Ecto neural progenitor cell (in vitro differentiated cells): ENCODE measurements at places on chromosomes 7 and 10.

DNA sequence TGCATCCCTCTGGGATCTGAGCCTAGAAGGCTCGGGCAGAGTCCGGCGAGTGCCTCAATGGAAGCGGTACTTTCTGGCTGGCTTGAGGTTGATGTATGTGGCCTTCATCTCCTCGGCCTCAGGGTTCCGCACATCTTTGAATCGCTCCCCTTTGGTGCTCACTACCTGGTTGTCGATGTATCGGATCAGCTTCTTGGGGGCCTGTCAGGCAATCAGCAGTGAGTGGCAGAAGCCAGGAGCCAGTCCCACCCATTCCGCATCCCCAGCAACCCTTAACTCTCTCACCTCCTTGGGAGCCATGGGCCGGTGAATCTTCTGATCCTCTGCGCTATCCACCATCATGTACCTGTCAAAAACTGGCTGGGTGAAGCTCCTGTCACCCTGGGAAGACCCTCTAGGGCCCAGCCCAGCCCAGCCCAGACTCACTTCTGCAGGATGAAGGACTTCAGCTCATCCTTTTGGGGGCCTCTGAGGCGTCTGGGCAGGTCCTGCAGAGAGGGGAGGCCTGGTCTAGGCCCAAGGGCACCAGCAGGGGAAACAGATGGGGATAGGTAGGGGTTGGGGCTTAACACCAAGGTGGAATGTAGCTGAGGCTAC, 2.8 kb downstream of the FBXL15 start:
- no peak for DNase-seq

DNA sequence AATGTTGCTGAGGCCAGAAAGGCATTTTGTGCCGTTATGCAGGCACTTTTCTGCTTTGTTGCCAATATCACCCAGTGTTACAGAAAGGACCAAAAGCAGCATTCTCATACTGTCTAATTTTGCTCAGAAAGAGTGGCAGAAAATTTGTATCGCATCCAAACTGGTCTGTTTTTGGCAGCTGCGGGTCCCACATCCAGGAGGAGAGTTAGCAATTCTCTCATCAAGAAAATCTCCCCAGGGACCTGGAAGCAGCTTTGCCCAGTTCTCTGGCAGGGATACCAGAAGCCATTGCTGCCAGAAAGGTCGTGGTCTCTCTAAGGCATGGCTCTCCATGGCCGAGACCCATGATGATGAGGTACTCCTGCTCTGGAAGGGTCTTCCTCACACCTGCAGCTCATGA, 489.2 kb upstream of the ZMIZ1 start:
- DNase-seq: no peak

- DNase-seq: no peak
Observed at GRCh38 chr7:2417981-2418481, 14.6 kb downstream of the CHST12 start.

DNA sequence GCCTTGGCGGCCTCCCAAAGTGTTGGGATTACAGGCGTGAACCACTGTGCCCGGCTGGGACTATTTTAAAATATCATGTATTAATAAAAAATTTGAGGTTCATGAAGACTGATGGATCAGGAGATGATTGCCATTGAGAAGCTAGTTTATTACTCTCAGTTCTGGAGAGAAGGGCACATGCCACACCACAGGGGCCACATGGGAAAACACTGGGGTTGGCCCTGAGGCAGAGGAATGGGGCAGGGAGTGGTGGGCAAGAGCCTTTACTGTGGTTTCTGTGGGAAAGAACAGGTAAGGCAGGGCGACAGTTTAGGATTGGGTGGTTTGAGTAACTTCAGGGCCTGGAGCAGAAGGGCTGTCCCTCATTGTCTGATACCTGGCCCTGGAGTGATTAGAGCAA, 6.8 kb upstream of the TBRG4 start:
- no peak for DNase-seq

GRCh38 chr10:36003031-36003600, 361.0 kb upstream of the FZD8 start:
- DNase-seq: no peak

DNA sequence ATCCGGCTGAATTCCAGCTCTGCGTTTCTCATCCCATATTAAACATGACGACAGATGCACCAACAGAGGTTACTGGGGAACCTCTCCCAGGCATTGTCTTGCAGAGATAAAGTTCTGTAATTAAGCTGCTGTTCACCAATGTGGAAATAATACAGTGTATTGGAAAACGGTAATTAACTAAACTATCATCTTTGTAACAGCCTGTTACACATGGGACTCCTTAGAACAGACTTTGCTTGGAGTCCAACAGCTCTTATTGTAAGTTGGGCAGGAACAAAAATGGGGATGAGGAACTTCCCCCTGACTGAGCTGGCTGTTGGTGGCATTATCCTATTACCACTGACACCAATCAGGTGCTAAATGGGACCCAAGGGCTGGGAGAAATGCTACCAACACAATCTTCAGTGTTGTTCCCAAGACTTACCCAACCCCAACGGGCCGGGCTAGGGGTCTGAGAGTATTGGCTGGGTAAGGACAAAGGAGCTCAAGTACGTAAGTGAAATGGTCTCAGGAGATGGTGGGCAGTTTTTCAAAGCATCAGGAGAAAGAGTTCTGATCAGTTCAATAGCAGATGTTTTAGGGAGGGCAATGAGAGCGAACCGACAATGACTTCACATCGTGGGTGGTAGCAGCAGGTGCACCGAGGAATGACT, 759.4 kb downstream of the GRID1 start:
- peak; percentile 1 for DNase-seq

GRCh38 chr7:35505066-35505465, 189.9 kb downstream of the HERPUD2 start:
- DNase-seq: no peak

GRCh38 chr7:20835111-20835750, 48.5 kb upstream of the SP8 start:
- DNase-seq: no peak

GRCh38 chr10:132461103-132461682, 64.2 kb downstream of the PWWP2B start:
- no peak for DNase-seq

- no peak for DNase-seq
Observed at GRCh38 chr7:150471886-150472285, 21.5 kb downstream of the GIMAP8 start.

DNA sequence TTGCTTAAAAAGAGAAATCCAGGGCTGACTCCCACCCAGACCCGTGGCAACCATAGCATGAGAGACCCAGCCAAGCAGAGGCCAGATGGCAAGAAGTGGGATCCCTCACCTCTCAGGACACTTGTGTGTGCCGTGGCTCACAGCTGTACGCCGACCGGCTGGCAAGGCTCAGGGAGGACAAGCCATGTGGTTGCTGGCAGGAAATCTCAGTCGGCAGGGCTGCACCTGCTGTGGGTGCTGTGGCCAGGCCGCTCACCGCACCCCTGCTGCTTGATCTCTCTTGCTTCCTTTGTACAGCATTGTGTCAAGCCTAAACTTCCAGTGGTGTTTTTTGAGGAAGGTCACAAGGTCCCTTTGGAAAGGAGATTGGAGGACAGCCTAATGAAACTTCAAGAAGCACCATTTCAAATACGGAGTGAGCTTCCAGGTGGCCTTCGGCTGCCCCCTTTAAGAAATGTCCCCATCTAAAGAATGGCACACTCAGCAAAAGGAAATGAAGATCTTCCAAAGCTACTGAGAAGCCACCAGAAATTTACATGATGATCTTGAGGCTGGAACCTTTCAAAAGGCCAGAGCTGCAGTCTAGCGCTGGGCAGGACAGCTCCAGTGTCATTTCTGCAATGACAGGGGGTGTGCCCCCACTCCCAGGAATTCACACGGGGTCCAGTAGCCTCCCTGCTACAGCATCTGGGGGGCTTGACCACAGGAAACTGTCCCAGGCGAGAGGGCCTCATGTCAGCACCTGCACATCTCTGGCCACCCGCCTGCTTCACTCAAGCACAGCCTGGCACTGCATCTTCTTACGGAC, 409.0 kb upstream of the MGMT start:
- DNase-seq: peak; percentile 32

GRCh38 chr10:98077223-98077622, 46.8 kb upstream of the CRTAC1 start:
- no peak for DNase-seq

GRCh38 chr10:87000491-87000890, 19.6 kb upstream of the FAM25A start:
- DNase-seq: no peak

- no peak for DNase-seq
Observed at GRCh38 chr7:142263598-142264380, 5.9 kb upstream of the PRSS58 start.

DNA sequence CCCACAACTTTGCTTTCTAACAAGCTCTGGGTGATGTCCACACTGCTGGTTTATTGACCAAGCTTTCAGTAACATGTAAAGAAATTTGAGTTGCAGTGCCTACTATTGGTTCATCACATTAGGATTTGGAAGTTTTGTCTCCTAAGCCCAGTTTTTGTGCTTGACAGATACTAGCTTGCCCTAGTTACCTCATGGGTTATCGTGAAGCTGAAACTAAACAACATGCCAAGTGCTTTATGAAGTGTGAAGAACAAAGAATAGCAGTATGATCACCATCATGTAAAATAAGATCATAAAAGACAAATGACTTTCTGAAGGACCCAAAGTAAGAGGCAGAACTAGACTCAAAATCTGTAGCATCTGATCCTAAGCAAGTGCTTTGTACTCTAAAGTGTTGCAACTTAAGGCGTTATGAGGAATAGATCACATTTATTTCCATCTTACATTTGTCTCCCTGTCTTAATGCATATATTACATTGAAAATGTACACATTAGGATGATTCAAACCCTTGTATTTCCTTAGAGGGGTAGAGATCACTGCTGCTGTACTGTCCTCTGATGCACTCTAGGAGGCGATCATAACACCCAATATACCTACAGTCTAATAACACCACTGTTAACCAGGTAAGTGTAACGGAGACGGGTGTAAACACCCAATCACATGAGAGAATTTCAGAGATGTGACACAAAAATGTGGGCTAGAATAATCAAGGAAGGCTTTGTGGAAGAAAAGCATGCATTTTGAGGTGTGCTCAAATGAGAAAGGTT, 71.3 kb downstream of the NRCAM start:
- DNase-seq: no peak

DNA sequence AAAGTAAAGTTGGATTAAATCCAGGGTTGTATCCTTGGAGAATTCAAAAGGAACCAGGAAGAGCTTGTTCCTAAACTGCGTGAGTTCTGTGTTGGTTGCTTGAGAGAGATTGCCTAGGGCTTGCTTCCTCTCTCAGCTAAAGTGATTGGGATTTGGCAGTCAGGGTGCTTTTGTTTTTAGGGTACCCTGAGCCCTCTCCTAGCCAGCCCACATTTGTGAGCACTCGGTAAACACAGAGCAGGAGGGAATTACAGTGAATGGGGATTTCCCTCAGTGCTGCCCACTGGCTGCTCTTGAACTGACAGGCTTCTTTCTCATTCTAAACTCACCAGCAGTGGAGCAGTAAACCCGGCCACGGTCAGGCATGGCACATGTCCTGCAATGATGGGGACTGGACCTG, 146.9 kb downstream of the TPST1 start:
- DNase-seq: no peak

DNA sequence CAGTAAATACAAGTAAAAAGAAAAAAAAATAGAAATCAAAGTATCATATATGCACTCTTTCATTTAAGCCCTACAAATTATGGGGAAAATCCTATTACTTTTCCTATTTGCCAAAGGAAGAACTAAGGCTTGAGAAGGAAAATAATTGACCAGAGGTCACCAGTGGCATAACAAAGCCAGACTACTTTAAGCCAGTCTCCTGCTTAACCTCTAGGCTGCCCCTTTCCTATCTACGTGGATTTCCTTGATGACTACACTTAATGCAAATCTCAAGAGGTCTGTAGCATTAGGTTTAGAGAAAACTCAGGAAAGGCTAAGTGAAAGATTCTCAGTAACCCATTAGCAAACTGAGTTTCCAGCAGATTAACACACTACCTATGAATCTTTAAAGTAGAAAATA, 49.8 kb downstream of the TPK1 start:
- no peak for DNase-seq

DNA sequence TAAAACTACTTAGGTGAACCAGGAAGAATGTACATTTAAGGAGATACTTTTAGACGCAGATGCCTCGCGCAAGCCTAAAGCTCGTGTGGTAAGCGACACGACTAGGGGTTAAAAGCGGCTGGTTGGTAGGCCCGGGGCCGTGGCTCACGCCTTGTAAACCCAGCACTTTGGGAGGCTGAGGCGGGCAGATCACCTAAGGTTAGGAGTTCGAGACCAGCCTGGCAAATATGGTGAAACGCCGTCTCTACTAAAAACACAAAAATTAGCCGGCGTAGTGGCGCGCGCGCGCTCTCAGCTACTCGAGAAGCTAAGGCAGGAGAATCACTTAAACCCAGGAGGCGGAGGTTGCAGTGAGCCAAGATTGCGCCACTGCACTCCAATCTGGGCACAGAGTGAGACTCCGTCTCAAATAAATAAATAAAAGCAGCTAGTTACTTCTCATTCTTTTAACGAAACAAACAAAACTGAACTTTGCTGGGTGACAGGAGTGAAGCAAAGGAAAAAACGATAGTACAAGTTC, 879 bp downstream of the NUDT5 start:
- DNase-seq: peak; percentile 52

- DNase-seq: no peak
Observed at GRCh38 chr7:76149847-76150691, 51.6 kb upstream of the SRRM3 start.

DNA sequence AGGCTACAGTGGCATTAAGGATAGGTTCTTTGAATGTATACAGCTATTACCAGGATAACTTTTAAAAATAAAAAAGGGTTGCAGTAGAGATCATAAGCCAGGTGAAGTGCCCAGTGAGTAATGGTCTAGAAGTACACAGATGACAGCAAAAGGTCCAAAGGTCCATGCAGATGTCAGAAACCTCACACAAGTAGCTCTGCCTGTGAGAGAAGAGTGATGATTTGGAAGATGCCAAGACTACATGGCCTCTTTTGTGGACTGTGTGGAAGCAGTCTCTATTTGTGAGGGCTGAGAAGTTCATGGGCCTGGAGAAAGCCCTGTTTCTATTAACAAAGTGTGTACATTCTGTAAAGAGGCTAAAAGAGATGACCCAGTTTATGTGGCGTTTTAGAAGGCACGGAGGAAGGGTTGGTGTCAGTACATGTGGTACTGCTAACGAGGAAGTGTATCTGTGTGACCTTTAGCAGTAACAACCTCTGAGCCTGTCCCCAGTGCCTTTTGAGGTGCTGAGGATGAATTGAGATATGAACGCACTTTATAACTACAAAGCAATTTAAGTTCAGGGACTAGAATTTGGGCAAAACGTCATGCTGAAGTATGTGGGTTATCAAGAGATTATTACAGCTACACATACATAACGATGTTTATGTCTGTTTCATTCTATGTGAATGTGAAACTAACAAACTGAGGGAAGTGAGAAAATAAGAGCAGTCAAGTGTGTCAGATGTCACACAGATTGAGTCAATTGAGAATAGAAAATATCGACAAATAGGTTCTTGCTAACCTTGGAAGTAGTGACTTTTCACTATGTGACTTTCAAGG, 7.6 kb downstream of the CYCS start:
- peak; percentile 13 for DNase-seq

- DNase-seq: no peak
Observed at GRCh38 chr7:98084631-98085030, 22.0 kb upstream of the LMTK2 start.
